H4 (cell line): ENCODE measurements at places on chromosomes 3 and 15. TPM values are rescaled to one million over a fixed set of nuclear protein-coding genes. Genes with fewer than 3 reads are reported as not detected.

UBP1 gene
- 14.3 and 19.4 TPM in 2 replicates for total RNA-seq

ALDH1L1 gene
- 4.6 and 7.0 TPM in 2 replicates for total RNA-seq

HESX1 gene
- total RNA-seq = 0.37 TPM in 1 of 2 replicates, not detected in the other

GRCh38 chr3:13547591-13548371 is 1.1 kb upstream of the FBLN2 start:
- no peak for DNase-seq

GMNC gene
- not detected in 2 replicates for total RNA-seq

PLS1 gene
- 7.8 and 9.5 TPM in 2 replicates for total RNA-seq
